GM12865 (cell line): ENCODE measurements at places on chromosomes 12 and 14.

- DNase-seq: peak; percentile 38
These were observed 354.5 kb downstream of the NUAK1 start for GRCh38 chr12:105783983-105784947.

- DNase-seq: no peak
These were observed 9.2 kb upstream of the CCDC196 start for GRCh38 chr14:66476964-66477363.

GRCh38 chr12:117309276-117309925, 52.0 kb downstream of the NOS1 start:
- DNase-seq: no peak

DNA sequence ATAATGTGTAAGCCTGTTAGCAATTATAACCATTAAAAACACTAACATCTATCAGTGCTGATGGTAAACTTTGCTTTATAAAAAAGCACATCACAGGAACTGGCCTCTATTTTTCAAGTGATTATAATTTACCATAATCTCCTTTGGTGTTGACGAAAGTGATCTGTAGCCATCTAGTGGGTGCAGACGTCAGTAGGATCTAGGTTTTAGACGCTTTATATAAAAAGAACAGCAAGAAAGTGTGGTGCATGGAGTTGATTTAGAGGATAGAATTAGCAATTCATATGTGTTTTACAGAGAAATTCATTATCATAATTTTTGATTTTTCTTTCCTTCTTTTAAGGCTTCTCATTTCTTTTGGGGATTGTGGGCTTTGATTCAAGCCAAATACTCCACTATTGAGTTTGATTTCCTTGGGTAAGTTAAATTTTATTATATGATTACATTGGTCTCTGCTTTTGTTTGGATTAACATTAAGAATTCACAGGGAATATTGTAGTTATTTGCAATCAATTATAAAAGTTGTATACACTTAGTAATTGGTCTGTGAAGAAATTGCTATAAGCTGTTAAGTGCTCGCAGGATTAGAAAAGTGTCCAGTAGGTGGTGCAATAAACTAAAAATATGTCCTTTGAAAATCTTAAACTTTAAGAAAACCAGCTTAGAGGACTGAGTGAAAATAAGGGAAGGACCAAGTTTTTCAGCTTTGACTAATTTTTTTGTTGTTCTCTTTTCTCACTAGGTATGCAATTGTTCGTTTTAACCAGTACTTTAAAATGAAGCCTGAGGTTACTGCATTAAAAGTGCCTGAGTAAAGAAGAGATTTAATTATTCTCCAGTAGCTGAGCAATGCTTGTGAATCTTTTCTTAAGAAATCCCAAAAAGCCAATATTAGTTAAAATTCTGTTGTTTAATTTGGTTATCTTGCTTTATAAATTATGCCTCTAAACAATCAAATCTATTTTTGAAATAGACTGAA, 59.5 kb downstream of the ETNK1 start:
- DNase-seq: peak; percentile 54

DNA sequence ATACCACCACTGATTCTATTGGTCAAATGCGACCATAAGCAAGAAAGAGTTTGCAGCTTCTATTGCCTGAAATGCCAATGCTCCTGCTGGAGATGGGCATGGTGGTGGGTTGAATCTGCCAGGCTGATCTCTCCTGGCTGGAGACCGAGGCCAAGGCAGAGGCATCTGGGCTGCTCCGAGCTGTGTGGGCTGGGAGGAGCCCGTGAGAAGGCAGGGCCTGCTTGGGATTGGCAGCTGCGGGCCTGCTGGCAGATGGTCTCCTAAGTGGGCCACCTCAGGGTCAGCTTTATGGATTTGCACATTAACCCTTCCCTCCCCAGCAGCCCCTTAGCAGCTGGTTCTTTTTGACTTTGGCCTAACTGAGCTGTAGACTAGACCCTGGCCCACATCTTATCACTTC, 25.4 kb downstream of the SRRM4 start:
- no peak for DNase-seq
